ENCODE measurements at places on chromosomes 13 and 19.

DNA sequence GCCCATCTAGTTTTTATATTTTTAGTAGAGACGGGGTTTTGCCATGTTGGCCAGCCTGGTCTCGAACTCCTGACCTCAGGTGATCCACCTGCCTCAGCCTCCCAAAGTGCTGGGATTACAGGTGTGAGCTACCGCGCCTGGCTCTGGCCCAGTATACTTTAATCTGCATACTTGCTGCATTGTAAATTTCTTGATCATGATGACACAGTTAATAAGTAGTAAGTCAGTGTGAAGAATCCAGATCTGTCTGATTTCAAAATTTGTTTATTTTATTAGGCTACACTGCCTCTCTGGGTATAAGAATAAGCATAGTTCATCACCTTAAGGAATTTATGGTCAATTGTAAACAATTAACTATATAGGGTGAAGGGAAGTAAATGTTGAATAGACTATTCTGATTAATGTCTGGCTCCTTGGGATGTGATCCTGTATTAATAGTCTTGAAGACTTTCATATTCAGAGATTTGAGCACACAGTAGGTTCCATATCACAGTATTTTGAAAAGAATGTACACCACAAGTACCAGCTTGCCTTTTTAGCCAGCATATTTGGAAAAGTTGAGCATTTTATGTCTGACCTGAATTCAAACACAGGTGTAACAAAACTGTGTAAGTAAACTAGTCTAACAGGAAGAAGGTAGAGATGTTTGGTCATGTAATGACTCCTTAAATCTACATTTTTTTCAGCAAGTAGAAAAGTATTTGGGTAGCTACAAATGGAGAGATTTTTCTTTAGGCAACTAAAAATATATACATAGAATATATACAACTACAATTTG is 7.4 kb downstream of the ARHGAP35 start:
- DNase-seq: no peak

- DNase-seq: no peak
These were observed 10.4 kb upstream of the NANOS3 start for GRCh38 chr19:13866463-13867046.

DNA sequence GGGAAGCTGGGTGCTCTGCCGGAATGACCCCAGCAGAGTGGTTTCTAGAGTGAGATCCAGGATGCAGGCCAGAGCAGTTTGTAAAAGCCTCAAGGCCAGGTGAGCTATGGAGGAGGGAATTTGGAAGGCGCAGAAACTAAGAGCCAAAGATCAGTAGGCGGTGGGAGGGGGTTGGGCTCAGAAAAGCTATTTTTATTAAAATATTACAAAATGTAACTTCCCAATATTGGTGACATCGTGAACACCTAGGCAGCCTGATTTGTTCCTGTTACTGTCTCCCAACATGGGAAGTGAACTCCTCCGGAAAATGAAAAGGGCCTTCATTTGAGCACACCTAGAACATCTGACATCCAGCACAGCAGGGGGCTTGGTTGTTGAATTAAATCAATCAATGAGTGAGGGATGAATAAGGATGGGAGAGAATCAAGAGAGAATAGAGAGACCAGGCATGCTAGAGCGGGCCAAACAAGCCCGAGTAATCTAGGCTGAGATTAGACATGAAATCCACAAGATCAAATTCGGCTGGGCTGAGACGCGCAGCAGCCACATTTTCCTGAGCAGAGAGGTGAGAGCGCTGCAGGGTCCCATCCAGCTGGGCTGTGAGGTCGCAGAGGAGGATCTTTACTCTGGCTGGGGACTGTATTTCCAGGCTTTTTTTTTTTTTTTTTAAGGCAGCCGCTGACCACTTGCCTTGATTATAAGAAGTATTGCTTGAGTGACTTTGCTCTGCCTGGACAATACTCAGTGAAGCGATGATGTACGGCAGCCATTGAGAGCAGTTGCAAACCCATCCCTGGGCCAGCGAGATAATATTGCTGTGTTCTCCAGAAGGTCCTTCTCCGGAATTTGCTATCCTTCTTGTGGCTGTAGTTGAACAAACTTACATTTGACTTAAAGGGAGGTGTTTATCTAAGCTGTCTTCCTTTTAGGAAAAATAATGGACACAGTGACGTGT is 178.0 kb upstream of the KL start:
- DNase-seq: no peak

DNA sequence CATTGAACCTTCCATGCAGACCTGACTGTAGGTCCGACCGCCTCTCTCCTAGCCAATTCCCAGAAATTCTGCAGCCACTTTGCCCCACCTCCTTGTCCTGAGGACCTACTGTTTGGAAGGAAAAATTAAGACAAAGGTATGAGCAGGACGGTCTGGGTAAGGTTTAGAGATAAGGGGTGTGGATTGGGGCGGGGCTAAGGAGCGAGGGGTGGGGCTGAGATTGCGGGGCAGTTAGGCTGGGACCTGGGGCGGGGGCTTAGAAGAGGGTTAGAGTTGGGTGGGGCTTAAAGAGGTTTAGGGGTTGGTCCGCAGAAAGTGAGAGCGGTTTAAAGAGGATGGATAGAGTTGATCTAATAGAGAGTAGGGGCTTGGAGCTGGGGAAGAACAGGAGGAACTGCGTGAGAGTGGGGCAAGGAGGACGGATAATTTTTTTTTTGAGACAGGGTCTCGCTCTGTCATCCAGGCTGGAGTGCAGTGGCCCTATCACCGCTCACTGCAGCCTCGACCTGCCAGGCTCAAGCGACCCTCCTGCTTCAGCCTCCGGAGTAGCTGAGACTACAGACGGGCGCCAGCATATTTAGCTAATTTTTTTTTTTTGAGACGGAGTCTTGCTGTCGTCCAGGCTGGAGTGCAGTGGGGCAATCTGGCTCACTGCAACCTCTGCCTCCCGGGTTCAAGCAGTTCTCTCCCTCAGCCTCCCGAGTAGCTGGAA is 1.7 kb upstream of the ZNF865 start:
- no peak for DNase-seq

GRCh38 chr13:33403807-33404362 is 118.3 kb upstream of the STARD13 start:
- DNase-seq: no peak

GRCh38 chr19:55638864-55639359 is 1.9 kb upstream of the ZNF580 start:
- peak; percentile 67 for DNase-seq

GRCh38 chr19:3482507-3483225 is 575 bp downstream of the SMIM44 start:
- DNase-seq: no peak

DNA sequence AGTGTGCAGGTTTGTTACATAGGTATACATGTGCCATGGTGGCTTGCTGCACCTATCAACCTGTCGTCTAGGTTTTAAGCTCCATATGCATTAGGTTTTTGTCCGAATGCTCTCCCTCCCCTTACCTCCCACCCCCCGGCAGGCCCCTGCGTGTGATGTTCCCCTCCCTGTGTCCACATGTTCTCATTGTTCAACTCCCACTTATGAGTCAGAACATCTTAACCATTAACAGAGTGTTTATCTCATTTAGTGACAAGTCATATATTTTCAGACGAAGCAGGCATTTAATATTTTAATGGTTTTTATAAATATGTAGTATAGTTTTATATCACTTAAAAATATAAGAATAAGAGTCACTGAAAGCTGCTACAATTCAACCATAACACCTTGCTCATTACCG is 780.5 kb upstream of the ARGLU1 start:
- DNase-seq: no peak

DNA sequence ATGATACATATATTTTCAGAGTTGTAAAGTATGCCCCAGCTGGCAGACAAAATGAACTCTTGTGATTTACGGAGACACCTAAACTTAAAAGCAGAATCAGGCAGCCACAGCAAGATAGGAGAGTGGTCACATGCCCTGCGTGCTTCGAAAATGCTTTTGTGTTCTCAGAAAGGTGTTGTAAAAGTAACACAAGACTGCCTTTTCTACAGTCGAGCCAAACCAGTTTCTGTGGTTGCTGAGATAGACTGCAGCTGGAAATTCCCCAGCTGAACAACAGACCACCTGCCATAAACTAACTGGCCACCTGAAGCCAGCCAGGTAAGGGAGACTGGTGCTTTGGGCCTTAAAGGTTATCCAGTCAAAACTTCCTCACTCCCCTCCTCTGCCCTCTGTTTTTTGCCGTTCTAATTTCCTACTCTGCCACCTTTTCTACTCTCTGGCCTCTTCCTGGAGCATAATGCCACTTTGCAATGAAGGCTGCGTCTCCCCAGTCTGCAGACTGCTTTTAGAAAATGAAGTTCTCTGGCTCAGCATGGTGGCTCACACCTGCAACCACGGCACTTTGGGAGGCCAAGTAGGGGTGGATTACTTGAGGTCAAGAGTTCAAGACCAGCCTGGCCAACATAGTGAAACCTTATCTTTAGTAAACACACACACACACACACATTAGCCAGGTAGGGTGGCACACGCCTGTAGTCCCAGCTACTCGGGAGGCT is 381.2 kb upstream of the SLITRK1 start:
- no peak for DNase-seq
